ENCODE measurements at places on chromosomes 11 and 22.

- DNase-seq: no peak
These were observed 112.2 kb downstream of the STIM1 start for GRCh38 chr11:3967695-3968094.

DNA sequence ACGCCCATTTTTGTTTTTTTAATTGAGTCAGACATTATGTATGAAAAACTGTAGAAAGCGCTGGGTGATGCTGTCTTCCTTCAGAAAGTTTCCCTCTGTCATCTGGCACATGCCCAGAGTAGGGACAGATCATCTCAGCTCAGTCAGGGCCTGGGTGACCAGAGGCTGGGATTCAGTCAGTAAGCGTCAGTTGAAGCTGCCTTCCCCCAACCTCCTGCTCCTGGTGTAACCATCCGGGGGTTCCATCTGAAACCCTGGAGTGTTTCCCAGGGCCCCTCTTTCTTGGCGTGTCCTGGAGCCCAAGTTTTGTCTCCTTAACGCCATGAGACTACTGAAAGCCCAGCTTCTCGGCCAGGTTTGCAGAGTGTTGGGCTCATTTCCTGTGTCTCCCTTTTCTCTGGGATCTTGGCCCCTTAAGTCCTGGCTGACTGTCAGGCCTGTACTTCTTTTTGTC is 10.7 kb downstream of the PPFIA1 start:
- DNase-seq: no peak

- DNase-seq: no peak
These were observed 131.0 kb downstream of the MICAL2 start for GRCh38 chr11:12241401-12241800.

GRCh38 chr11:44753961-44754645 is 27.3 kb downstream of the TSPAN18 start:
- no peak for DNase-seq

GRCh38 chr11:57792870-57793269 is 31.3 kb downstream of the CTNND1 start:
- peak; percentile 48 for DNase-seq

GRCh38 chr11:18721561-18722292 is 4.3 kb downstream of the IGSF22 start:
- peak; percentile 53 for DNase-seq

- DNase-seq: no peak
These were observed 10.3 kb upstream of the OR9G1 start for GRCh38 chr11:56688554-56689100.

- DNase-seq: no peak
These were observed 350.0 kb upstream of the NCAM1 start for GRCh38 chr11:112610996-112611750.

GRCh38 chr11:131683131-131683530 is 312.7 kb downstream of the NTM start:
- no peak for DNase-seq

- DNase-seq: peak; percentile 63
These were observed 122.4 kb downstream of the WT1 start for GRCh38 chr11:32312865-32313403.

DNA sequence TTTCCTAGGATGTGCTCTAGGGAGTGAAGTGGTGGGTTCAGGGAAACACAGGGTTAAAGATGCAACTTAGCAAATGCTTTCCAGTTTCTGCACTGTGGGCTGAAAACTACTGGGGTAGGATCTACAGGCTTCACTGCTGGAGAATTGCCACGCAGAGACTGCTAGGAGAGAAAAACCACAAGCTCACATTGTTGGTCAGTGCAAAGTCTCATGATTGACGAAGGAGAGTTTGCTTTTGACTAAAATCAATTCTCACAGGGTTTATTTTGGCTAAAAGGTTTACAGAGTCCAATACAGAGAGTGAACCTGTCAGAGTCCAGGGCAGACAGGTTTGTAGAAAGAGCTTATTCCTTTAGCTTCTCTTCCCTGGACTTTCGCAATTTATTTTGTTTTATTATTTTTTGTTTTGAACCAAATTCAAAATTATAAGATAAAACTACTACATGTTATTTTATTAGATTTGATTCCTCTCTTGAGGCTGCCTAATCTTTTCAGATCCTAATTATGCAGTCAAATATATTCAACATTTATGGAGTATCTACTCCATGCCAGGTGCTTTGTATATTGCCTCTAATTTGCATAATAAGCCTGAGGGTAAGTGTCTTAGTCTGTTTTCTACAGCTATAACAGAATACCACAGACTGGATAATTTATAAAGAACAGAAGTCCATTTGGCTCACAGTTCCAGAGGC is 64.7 kb downstream of the MTNR1B start:
- DNase-seq: no peak

DNA sequence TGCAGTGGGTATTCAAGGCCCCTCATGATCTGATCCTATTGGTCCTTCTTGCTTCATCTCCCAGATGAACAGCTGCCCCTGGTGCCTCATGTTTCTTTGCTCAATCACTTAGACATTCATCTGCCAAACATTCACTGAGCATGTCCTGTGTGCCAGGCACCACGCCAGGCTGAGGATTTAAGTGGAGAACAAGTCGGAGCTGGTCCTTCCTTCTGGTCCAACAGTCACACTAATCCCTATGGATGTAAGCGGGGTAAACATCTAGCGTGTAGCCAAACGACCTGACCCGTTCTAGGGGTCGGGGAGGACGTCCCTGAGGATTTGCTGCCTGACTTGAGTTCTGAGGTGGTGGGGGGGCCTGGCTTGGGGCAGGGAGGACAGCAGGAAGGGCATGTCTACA is 21.9 kb downstream of the ZMAT5 start:
- peak; percentile 25 for DNase-seq

DNA sequence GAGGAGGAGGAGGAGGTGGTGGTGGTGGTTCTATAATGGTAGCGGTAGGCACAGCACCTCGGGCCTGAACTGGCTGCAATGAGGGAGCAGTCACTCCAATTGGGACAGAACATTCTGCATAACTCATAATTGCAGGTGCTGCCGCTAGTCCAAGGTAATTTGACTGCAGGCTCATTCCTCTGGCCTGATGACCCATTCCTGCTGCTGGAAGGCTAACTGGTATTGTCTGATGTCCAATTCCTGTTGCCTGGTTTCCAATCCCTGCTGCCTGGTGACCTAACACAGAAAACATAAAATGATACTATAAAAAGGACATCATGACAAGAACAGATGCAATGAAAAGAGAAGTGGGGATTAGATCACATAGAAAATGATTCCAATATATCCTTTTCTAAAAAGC is 7.9 kb upstream of the AGBL2 start:
- no peak for DNase-seq

- DNase-seq: no peak
These were observed 540 bp downstream of the MS4A14 start for GRCh38 chr11:60396799-60397198.

- no peak for DNase-seq
These were observed 163.7 kb downstream of the PKNOX2 start for GRCh38 chr11:125328225-125328580.

DNA sequence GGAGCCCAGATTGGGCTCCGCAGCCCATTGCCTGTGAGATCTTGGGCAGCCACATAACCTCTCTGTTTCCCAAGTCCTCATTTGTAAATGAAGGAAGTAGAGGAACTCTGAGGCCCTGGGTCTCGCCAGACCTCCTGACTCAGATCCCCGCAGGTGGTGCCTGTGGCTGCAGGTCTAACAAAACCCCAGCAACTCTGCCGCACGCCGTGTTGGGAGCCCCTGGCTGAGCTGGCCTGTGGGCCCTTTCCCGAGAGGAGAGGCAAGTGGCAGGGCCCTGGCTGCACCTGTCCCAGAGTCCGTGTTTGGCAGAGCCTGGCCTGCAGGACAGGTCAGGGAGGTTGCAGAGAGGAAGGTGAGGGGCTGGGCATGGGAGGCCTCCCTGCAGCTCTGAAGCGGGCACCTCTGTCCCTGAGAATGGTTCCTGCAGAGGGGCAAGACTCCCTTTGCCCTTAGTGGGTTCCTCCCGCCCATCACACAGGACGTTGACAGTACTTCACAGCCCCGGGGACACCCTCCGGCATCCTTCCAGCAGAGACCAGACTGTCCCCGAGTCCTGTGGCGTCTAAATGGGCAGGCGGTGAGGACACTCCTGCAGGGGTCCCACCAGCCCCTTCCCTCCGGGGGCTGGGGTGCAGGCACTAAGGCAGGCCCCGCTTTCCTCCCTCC is 67.7 kb downstream of the ARHGAP8 start:
- no peak for DNase-seq

GRCh38 chr11:128324531-128325141 is 262.7 kb downstream of the ETS1 start:
- no peak for DNase-seq

DNA sequence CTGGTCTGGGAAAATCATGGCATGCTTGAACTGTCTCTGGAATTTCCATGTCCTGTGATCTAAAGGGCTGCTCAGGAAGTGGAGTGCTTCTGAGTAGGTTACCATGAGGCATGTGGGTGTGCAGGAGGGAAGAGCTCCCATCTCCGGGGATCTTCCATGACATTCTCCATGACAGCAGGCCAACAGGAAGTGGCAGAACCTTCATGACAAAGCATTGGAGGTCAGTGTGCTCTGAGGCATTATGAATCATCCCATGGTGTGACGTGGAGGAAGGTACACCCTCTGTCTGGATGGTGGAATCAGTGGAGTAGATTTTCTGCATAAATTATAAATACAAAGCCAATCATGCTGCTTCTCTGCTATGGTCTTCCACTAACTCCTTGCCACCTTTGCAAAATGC is 139.6 kb upstream of the E2F8 start:
- DNase-seq: peak; percentile 61

DNA sequence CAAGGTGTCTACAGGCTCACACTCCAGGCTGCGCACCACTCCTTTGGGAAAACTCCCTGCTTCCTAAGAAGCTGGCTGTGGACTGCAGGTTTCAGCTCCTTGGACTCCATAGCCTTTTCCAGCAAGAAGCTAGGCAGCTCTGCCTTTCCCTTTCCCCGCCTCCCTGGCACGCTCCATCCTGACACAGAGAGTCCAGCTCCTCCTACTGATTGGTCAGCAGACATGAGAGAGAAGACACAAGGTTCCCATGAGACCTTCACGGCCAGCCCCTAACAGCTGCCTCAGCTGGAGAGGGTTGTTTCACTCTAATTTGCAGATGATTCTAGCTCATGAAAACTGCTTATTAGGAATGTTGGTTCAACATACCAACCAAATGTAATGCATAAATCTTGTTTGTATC is 27.6 kb downstream of the TENM4 start:
- DNase-seq: peak; percentile 88

- no peak for DNase-seq
These were observed 207.6 kb downstream of the CWF19L2 start for GRCh38 chr11:107250017-107250416.

GRCh38 chr11:128388206-128388815 is 199.0 kb downstream of the ETS1 start:
- DNase-seq: no peak

DNA sequence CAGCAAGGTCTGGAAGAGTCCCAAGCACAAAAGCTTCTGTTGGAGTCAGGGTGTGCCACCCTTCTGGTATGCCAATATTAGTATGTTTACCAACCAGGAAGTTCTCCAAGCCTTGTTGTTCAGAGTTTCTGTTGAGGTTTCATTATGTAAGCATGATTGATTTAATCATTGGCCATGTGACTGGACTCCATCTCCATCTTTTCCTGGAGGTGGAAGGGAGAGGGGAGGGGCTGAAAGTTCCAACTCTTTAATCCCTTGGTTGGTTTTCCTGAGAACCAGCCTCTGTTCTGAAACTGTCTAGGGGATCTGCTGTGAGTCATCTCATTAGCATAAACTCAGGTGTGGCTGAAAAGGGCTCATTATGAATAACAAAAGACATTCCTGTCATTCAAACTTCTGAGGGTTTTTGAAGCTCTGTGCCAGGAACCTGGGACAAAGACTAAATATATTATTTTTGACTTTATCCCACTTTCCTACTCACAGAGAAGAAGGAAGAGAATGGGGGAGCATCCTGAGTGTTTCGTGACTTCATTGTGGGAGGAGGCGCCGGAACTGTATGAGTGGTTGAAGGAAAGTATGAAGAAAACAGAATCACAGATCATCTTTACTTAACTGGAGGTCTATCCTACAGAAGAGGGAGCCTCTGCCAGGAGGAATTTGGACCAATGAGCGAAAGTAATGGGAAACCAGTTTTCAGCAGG is 138.2 kb downstream of the NECTIN1 start:
- no peak for DNase-seq

DNA sequence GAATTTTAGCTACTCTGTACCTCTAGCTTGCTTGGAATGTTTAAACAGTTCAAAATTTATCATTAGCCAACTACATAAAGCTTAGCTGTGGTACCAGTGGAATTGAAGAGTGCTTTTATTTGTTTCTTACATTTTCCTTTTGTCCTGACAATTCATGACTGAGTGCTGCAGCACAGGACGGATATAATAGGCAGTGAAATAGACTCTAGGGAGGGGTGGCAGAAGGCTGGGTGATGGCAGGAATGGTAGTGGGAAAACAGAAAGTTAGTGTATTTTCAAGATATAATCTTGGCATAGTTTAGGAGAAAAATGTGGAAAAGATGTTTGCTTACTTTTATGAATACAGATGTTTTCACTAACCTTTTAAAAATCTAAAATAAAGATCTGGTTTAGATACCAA is 31.1 kb upstream of the ARHGAP32 start:
- DNase-seq: no peak

- DNase-seq: peak; percentile 82
These were observed 2.7 kb upstream of the NEAT1 start for GRCh38 chr11:65419772-65420481.

DNA sequence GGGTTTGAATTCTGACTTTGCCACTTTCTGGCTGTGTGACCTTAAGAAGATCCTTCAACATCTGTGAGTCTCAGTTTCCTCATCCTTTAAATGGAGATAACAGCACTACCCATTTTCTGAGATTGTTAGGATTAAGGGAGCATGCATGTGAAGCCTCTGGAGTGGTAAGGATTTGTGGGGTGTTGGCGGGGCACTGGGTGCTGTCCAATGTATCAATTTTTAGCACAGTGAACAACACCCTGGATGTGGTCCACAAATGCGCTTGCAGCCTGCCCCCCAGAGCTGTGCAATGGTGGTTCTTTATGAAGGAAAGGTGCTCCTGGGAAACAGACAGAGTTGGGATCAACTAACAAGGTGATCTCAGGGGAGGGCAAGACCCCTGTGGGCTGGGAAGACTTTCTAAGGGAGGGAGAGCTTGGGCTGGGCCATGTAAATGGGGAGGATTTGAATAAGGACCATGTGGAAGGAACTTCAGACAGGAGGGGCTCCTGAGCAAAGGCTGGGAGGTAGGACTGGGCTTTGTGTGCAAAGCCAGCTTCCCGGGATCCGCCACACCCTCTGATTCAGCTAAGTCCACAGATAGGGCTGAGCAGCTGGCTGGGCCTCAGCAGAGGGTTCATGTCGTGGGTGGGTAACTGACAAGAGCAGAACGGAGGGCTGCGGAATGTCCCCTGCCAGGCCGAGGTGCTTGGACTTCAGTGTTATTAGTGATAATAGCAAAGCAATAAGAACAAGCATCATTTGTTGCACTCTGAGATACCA is 22.7 kb upstream of the RASD2 start:
- DNase-seq: no peak

GRCh38 chr11:557328-558132 is 3.0 kb downstream of the LMNTD2 start:
- no peak for DNase-seq
